ENCODE measurements at places on chromosomes 13 and 19.

GRCh38 chr13:99307648-99308339, 595 bp upstream of the GPR183 start:
- peak; percentile 88 for DNase-seq

GRCh38 chr13:74978591-74978990, 503.4 kb downstream of the TBC1D4 start:
- DNase-seq, result no peak

DNA sequence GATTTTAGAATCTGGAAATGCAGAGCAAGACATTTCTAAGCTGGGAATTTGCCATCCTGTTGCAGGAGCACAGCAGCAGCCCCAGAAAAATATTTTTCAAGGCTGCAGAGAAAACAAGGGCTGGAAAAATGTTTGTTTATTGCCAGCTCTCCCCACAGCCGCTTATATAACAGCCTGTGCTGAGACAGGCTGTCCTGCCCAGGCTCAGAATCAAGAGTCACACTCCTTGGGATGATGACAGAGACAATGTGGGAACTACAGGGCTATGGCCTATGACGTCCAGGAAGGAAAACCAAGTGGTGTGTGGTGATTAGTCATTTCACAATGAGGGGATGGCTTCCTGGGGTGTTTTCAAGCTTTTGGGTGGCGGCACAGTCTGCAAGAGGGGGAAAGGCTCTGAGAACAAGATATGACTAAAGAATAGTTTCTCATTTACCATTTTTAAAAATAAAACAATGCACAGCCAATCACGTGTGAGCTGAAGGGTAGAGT, 136.3 kb upstream of the SERP2 start:
- DNase-seq, result peak; percentile 98

GRCh38 chr13:33617055-33617454, 200.9 kb upstream of the RFC3 start:
- no peak for DNase-seq

GRCh38 chr19:15672580-15673175, at the start of gene CYP4F12:
Gene CYP4F12 (plus strand): TSS chr19:15673087. CDS start chr19:15673530, 443 bp downstream.
- no peak for DNase-seq

DNA sequence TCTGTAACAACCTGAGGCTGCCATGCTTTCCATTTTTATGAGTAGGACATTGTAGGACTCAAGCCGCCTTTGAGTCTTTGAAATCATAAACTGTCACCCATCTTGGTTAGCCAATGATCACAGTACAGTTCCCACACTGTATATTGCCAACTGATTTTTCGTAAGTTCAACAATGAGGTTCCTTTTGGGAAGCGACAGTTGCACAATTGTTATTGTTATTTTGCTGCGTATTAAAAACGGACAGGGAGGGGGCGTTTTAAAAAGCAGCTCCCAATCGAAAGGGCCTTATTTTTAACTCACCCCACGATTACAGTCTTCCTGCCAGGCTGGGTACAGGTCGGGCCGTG, 601 bp downstream of the SLC46A3 start:
- no peak for DNase-seq

DNA sequence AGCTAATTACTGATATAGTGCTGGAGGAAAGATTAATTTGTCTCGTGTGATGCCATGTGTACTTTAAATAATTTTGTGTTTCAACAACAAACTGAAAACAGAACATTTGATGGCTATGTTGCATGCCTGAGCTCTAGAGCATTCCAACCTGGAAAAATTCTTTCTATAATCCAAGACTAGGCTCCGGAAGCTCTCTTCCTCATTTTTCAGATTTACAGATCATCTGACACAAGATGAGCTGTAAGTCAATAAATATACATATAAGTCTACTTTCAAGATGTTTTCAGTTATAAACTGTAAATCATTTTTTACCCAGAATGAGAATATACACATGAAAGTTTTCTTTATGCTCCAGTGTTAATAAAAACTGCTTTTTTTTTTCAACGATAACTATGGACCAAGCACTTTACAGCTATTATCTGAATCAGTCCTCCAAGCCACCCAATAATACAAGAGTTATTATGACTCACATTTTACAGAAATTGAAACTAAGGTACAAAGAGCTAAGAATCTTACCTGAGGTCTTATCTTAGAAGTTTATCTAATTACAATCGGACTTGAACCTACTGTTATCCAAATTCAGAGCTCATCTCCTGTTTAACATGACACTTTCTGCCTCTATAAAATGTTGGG, 6.4 kb upstream of the FOXO1 start:
- DNase-seq, result no peak

DNA sequence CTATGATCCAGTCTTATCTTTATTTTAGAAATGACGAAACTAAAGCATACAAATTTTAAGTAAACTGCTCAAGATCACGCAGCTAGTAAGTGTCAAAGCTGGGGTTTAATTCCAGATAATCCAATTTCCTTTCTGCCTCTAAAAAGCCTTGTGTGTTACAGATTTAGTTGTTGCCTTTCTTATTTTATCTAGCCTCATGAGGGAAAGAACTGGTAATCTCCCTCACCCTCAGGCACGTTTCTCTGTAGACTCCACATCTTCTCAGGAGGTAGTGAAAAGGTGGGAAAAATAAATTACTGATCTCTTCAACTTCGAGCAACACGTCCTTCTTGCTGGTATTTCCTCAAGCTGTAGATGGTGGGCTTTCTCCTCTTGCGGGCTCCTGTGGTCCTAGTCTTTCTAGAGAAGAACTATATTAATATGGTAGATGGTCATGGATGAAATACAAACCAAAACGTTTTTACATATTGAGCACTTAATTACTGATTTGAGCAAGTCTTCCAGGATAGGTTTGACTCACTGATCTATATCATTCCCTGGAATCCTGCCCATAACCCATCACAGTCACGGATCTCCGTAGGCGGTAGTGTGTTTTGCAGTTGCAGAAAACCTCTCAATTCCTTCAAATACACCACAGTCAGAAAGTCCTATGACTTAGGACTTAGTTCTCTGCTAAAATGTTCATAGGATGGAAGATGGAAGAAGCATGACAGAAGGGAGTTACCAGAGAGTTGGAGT, 519.5 kb downstream of the DCT start:
- peak; percentile 22 for DNase-seq

DNA sequence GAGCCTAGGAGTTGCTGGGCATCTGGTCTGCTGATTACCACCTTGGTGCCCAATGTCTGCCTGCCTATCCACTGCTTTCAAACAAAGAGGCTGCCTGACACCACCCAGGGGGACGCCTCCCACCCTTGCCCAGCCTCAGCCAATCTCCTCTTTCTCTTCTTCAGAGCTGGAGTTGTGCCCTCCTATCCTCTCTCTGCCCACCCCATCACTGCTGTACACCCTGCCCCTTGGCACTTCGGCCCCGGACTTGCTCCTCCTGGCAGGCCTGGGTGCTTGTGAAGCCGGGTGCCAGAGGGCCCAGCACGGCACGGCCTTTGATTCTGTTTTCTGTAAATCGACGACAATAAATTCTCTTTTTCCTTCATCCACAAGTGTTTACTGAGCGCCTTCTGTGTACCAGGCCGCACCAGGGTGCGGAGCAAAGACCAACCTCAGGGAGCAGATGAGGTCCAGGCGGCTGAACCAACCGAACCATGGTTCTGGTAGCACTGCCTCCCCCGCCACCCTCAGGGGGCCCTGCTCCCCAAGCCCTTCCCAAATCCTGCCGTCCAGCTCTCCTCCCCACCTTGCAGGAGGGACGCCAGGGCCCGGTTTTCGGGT, 5.0 kb downstream of the RNF225 start:
- no peak for DNase-seq

- no peak for DNase-seq
Observed at GRCh38 chr13:23074075-23074828, 106.5 kb upstream of the SGCG start.

DNA sequence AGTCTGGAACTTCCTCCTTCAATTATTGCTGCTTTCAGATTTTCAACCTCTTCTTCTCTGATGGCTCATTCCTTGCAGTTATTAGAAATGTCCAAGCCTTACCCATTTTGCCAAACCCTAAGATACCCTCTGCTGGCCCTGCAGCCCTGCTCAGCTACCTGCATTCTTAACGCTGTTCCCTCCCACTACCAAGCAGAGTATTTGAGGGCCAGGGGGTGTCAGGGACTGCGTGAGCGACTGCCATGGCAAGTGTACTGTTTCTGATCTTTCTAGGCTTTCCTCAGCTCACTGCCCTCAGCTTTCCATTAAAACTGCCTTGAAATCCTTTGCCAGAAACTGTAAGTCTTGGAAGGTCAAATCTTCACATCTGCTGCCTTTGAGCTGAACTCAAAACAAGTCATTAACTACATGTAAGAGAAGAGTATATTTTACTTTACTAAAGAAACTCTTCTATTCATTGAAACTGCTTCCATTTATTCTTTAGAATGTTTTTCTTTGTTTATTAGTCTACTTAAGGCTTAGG, 41.0 kb downstream of the HS6ST3 start:
- no peak for DNase-seq

GRCh38 chr19:13228561-13228960, 78.3 kb downstream of the IER2 start:
- no peak for DNase-seq

DNA sequence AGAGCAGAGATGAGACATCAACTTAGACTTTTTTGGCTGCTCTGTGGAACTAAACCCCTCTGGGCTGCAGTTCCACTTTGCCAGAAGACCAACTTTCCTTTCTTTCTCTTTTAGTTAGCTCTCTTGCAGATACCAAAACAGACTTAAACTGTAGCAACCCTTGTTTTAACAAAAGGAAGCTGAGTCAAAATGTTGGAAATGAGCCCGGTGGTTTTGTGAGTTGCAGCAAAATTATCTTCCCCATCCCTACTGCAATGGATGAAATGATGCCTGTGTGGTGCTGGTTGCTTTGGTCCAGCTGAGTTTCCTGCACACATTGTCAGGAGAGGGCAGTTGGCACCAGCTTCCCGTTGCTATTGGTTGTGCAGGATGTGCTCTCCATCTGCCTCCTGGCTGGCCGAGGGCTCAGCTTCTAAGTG, 115.3 kb downstream of the LRCH1 start:
- DNase-seq, result peak; percentile 83

GRCh38 chr13:101291646-101292515, 124.4 kb downstream of the NALCN start:
- DNase-seq, result no peak

GRCh38 chr13:110455444-110455843, 106.1 kb downstream of the RAB20 start:
- DNase-seq, result no peak

- DNase-seq, result peak; percentile 14
Observed at GRCh38 chr13:77492982-77493381, 42.5 kb upstream of the SCEL start.

DNA sequence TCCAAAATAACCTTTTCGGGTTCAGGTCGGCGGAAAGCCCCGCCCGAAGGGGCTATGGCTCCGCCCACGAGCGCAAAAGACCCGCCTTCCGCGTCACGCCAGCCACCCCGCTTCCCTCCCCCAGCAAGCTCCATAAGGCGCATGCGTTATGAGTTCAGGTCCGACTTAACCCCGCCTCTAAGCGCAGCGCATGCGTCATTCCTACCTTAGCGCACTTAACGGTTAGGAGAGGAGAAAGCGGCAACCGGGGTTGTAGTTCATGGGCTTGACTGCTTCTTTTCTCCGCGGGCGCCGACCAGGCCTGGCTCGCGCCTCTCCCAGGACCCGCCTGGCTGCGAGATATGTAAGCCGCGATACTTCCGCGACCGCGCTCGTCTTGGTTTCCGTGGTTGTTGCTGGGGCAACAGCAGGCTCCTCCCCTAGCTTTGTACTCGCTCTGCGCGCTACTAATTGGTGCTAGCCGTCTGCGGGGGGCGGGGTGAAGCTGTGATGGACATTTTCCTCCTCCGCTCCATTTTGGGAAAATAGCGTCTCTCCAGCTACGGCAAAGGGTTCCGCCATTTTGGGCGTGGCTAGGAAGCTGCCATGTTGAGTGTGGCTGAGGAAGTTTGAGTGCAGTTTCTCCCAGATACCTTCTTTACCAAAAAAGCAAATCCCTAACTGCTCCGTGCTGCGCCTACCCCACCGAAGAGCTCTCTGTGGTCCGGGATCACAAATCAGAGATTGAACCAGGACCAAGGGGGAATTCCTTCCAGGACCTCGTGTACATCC, at the start of gene B9D2:
TSS of gene B9D2 (minus strand) at position 397 of the 771 bp plus-strand sequence. CDS start 630 bp downstream, outside the sequence.
- peak; percentile 98 for DNase-seq

- DNase-seq, result no peak
Observed at GRCh38 chr13:29005763-29006120, 185.6 kb downstream of the MTUS2 start.

- no peak for DNase-seq
Observed at GRCh38 chr19:27774337-27774736, 1438.6 kb downstream of the UQCRFS1 start.

DNA sequence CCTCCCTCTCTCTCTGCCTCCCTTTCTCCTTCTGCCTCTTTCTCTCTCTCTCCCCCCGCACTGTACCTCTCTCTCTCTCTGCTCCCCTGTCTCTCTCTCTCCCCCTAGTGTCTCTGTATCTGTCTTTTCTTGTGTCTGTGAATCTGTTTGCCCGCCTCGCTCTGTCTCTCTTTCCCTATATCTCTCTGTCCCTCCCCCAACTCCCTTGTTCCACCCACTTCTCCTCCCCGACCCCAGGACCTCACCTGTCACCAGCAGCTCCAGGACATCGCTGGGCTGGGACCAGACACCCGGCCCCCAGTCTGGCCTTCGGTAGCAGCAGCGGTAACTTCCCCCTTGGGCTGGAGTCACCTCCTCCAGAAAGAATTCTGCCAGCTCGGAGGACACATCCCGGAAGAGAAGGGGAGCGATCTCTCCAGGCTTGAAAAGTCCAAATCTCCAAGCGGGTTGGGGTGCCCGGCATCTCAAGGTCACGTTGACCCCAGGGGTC, 3.9 kb downstream of the OSCAR start:
- DNase-seq, result no peak

DNA sequence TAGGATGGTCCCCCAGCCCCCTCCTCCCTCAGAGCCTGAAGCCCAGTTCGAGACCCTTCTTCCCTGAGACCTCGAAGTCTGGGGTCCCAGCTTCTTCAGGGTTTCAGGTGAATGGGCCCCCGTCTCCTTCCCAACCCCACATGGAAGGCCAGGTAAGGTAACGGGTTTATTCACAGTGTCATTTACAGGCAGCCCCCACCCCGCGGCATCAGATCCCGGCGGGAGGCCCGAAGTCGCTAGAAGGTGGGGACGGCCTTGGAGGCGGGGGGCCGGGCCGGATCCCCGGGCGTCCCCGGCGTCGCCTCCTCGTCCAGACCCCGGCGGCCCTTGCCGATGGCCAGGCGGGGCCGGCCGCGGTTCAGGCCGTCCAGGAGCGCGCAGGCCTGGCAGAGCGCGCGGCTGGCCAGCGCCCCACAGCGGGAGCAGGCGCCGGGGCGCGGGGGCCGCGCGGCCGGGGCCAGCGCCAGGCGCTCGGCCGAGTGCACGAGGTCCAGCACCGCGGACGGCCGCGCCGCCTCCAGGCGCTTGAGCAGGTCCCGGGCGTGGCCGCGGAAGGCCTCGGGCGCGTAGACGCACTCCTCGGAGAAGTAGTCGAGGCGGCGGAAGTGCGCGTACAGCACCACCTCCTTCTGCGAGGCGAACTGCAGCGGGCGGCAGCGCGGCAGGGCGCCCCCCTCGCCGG, 9.7 kb downstream of the CTU1 start:
- DNase-seq, result no peak

GRCh38 chr19:55208880-55209692, at the start of gene PTPRH:
Gene PTPRH (minus strand): TSS chr19:55209501. CDS start chr19:55209433, 68 bp downstream.
- DNase-seq, result no peak

GRCh38 chr13:94968040-94968756, 255.9 kb upstream of the SOX21 start:
- DNase-seq, result no peak
